A549 (cell line): ENCODE measurements at places on chromosomes 7 and 10.

- peak; percentile 32 for DNase-seq
These were observed 638 bp downstream of the EGR2 start for GRCh38 chr10:62815381-62816075.

DNA sequence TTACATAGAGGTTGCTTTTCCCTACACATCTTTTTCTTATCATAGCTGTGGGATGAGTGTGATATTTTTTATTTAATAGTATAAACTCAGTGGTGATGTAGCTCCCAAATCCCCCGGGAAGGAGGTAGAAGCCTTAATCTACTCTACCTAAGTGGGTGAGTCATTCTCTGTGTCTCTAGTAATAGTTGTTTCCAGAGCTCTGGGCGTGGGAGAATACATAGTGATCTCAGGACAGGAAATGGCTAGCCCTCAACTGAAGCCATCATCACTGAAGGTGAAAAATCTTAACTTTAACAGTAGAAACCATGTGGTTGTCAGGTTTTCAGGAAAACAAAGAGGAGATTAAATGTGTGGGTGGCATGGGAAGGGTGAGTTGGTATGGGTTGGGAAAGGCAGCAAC lies 278.4 kb downstream of the ANKRD30A start:
- DNase-seq = no peak

DNA sequence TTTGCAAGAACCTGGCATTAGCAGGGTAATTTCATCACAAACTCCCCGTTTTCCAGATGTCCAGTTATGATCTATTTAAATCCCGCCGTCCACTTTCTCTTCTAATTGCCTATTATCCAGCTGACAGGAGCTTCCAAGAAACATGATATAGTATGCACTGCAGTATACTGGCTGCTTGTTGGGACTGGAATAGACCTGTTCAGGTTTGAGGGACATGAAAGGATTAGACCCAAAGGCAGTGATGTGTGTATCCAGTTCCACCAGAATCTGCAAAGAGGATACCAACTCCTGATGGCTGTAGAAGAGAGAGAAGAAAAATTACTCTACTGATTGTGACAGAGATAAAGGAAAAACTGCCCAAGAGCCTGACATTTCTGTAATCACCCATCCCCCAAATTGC lies 8.9 kb downstream of the MSS51 start:
- no peak for DNase-seq

- no peak for DNase-seq
These were observed 77.1 kb upstream of the PRKCQ start for GRCh38 chr10:6657196-6657595.

DNA sequence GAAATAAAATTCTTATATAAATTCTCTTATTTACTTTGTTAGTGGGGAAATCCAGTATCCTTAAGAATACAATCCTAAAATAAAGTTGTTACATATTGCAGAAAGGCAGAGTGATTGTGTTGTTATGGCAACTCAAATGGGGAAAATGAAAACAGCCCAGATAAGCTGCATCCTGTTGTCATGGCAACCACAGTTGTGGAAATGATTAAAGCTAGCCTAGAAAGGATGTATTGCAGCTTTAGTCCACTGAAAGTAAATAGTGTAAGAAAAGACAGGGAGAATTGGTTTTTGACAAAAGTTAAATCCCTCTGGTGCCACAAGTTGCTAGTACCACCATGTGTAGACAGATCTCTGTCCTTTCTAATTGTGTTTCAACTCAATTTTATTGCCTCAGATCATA lies 43.2 kb downstream of the BTRC start:
- peak; percentile 62 for DNase-seq

DNA sequence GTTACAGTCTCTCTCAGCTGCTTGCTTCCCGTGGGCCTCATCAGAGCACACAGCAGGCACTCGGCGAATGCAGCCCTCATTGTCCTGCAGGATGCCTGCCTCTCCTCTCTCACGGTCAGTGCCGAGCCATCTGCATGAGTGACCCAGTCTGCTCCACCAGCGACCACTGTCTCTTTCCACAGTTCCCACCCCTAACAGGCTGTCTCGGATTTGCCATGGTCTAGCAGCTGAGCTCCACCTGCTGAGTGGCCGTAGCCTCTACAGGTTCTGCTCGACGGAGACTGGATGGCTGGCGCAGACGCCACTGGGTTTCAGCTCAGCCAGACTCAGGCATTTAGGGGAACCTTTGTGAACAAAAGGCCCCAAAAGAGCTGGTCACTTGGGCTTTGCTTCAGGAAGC lies 209.4 kb upstream of the FOXK1 start:
- no peak for DNase-seq

DNA sequence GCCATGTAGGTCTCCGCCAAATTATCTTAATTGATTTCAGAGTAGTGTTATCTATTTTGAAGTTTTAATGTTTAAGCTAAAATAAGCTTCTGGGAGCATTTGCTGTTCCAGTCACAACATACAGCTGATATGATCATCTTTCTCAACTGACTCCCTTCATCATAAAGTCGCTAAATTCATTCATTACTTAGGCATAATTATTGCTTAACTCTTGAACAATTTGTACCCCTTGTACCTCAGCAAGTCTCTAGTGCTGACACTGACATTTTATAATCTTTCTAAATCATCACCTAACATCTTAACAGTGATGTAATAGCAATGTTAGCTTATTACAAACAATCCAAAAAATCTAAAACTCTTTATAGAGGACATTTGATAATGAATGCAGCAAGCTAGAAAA lies 54.3 kb upstream of the WNT16 start:
- no peak for DNase-seq

GRCh38 chr7:32161708-32162107 lies 91.5 kb upstream of the PDE1C start:
- peak; percentile 11 for DNase-seq

DNA sequence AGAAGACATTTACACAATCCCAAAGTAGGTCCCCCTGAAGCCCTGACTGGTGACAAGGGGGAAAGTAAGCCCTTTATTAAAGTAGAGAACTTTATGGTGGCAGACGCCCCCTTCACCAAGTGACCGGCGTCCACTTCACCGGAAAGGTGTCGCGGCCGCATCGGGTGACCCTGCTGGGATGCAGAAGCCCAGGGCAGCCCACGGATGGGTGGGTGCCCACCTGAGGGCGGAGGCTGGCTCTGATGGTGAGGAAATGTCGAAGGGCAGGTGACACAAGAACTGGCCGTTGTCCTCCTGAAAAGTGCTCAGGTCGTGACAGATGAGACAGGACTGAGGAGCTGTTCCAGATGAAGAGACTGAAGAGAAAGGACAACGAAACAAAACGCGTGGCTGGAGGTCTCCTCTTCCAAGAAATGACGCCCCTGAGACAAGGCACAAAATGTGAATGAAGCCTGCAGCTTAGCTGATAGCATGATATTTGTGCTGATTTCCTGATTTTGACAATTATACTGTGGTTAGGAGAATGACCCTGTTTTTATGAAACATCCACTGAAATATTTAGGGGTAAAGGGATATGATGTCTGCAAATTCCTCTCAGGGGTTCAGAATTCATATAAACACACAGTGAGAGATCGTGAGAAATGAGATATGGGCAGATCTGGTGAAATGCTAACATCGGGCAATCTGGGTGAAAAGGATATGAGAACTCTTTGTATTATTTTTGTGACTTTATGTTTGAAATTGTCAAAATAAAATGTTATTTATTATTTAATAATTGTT lies 123.9 kb downstream of the PRKAG2 start:
- DNase-seq = no peak

DNA sequence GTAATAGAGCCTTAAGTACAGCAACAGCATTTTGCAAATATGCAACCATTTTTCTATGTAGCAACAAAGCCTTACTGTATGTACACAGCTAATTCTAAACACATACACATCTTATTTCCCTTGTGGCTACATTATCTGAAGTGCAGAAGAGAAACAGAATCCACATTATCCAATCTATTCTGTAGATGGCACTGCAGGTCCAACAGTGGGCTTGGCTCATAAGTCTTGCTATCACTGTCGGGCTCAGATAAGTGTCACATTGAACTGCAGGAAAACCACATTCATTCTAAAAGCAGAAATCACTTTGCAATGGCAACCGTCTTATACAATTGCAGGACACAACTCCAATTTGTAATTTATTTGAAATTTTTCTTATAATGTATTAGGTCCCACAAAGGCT lies 109.8 kb upstream of the NOBOX start:
- peak; percentile 2 for DNase-seq

DNA sequence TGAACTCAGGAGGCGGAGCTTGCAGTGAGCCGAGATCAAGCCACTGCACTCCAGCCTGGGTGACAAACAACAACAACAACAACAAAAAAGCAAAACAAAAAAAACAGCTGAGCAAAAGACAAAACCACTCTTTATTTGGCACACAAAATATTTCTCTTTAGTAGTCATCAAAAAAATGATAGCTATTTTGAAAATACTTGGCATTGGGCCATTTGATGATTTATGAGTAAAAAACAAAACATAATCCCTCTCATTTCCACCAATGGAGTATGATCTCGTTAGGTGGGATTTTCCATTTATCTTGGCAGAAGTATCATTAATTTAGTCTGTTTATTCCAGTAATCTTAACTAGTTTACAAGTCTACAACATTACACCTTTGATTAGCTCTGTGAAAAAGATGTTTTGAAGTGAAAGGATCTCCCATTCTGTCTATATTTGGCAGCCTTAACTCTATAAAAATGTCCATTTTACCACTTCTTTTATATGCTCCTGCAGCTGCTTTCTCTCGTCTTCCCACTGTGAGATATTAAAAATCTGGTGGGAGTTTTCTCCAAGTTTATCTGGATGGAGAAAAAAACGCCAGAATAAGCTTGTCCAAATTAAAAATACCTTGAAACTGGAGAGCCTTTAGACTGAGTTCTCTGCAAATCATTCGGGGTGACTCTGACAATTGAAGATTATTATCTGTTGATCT lies 58.8 kb upstream of the AGMO start:
- DNase-seq = no peak

DNA sequence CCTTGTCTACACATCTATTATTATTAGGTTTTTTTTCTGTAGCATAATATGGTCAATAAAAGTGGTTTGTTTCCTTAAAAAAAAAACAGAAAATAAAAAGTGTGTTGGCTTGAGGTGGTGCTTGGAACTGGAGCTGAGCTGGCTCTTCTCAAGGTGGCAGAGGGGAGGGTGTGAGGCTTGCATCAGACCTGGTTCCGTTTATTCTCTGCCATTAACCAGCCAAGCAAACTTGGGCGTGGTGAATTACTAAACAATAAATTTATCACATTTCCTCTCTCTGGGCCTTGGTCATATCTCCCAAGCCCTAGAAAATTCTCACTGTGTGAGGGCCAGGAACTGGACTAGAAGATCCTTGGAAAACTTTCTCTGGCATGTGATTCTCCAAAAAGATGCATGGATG lies 427.5 kb upstream of the MKI67 start:
- no peak for DNase-seq

GRCh38 chr10:11525503-11525902 lies 85.9 kb downstream of the USP6NL start:
- DNase-seq = no peak

DNA sequence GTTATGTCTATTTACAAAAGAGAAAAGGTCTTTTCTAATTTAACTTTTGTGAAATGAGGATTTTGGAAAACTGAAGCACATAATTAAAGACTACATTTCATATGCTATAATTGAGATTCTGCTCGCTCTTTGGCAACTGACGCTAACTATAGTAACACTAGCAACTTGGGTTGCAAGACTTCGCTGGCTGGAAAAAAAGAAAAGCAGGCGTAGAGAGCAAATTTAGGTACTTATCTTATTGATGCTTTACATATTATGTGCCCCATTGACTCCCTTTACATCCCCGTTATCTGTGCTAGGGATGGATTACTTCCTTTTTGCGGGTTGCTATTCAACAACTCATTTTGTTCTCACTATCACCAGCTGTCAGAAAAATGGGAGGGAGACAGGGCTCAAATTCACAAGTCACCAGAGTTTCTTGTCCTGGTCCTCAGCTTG lies 10.5 kb downstream of the SEMA3C start:
- no peak for DNase-seq

GRCh38 chr7:151017370-151017952 lies 6.8 kb downstream of the ATG9B start:
- no peak for DNase-seq

- DNase-seq = no peak
These were observed 65.0 kb downstream of the CCDC71L start for GRCh38 chr7:106595922-106596321.

DNA sequence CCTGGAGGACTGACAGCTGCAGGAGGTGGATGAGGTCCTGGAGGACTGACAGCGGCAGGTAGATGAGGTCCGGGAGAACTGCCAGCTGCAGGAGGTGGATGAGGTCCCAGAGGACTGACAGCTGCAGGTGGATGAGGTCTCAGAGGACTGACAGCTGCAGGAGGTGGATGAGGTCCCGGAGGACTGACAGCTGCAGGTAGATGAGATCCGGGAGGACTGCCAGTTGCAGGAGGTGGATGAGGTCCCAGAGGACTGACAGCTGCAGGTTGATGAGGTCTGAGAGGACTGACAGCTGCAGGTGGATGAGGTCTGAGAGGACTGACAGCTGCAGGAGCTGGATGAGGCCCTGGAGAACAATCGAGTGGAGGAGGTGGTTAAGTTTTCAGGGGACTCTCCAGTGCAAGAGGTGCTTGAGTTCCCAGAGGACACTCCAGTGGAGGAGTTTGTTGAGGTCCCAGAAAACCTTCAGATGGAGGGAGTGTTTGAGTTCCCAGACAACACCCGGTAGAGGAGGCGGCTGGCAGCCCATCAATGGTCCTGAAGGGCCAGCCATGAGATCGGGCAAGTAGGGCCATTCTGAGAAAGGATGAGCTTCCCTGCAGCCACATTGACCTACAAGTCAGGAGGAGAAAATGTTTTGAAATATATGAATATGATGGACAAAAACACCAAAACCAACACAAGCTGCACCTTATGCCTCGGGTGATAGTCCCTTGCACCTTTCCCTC lies 4.7 kb upstream of the EIF5AL1 start:
- DNase-seq = no peak

DNA sequence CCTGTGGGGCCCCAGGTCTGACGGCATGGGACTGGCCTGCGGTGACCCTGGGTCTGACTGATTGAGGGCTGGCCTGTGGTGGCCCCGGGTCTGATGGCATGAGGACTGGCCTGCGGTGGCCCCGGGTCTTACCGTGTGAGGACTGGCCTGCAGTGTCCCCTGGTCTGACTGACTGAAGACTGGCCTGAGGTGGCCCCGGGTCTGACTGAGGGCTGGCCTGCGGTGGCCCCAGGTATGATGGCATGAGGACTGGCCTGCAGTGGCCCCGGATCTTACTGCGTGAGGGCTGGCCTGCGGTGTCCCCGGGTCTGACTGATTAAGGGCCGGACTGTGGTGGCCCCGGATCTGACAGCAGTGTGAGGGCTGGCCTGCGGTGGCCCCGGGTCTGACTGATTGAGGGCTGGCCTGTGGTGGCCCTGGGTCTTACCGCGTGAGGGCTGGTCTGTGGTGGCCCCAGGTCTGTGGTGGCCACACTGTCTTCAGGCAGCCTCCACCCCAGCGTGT lies 10.9 kb downstream of the JAKMIP3 start:
- no peak for DNase-seq
